WTC11 (cell line): ENCODE measurements at places on chromosomes 3 and 15. TPM values are rescaled to one million over a fixed set of nuclear protein-coding genes. Genes with fewer than 3 reads are reported as not detected.

The TMEM207 gene
- not detected in 3 replicates for total RNA-seq

The LRRIQ4 gene
- 0.09 to 0.34 TPM (median 0.18 TPM) in 3 replicates for total RNA-seq

The CXCR6 gene
- not detected in 3 replicates for total RNA-seq

The WDR53 gene
- 20.0 to 21.4 TPM (median 21.1 TPM) in 3 replicates for total RNA-seq

DNA sequence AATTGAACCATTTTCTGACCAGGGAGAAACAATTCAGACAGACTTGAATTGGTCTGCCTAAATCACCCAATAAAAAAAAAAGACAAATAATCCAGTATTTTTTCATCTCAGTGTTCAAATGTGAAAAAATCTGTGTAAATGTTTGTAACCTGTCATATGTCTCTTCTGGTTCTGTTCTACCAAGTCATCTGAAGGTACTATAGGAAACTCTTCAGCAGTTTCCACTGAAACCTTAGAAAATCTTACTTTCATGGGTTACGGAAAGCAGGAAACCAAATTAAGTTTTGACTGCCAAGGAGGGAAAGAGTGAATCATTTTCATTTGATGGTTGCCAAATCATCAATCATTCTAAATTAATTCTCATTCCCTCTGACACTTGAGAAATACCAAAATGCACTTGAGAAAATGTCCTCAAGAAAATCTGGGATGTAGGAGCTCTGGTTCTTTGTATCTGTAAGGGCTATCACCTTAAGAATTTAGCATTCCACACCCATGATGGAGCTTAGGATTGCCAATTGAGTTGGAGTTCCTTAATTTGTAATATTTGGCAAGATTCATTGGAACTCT, 278.2 kb upstream of the KCNH8 start:
- no peak for DNase-seq

DNA sequence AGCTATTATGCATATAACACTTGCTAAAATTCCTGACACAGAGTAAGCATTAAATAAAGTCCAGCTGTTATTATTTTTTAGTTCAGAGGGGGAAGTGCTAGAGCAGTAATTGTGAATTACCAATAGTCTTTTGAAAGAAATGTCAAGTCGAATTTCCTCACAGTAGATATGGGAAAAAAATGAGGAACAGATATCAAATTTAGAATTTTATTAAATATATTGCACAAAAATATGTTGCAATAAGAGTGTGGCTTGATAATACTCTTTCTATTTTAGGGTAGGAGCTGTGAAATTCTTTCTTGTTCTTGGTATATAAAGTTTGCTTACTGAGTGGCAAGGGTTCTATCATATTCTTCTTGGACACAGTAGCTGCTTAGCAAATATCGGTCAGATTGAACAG, 181.3 kb downstream of the NFKBIZ start:
- DNase-seq = no peak

DNA sequence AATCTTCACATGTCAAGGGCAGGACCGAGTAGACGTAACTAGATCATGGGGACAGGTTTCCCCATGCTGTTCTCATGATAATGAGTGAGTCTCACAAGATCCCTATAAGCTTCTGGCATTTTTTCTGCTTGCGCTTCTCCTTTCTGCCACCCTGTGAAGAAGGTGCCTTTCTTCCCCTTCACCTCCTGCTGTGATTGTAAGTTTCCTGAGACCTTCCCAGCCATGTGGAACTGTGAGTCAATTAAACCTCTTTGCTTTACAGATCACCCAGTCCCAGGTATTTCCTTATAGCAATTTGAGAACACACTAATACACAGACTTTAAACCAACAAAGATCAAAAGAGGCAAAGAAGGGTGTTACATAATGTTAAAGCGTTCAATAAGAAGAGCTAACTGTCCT, 156.6 kb upstream of the UBE2E2 start:
- DNase-seq = no peak

- DNase-seq = no peak
Measured at GRCh38 chr3:81702126-81702525, 59.3 kb downstream of the GBE1 start.

GRCh38 chr15:45794712-45795439, 160.0 kb downstream of the SQOR start:
- DNase-seq = no peak

- DNase-seq = no peak
Measured at GRCh38 chr3:66803721-66804695, 194.1 kb upstream of the KBTBD8 start.

DNA sequence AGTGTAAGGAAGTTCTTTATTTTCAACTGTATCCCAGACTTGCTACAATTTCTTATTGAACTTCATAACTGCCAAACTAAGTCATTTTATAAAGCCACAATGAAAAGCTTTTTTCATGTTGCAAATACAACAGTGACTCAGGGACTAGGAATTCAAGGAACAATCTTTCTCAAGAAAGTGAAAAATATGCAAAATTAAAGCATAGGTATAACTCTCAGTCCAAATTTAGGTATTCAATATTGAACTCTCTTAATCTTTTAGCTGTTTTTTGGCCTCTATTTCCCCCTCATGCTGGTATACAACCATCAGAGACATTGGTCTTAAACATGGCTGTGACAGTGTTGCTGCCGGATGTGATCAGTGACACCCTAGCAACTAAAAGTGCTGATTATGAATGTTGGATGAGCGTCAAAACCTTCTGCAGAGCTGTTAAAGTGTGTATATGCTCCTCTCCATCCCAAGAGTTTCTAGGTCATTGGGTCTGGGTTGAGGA, 476.9 kb downstream of the ZNF385D start:
- DNase-seq = no peak
